ENCODE measurements at places on chromosomes 1 and 21. TPM values are rescaled to one million over a fixed set of nuclear protein-coding genes. Genes with fewer than 3 reads are reported as not detected.

The FH gene
- 200 TPM for total RNA-seq

The PLEKHN1 gene
- 1.2 TPM for total RNA-seq

The FALEC gene
- total RNA-seq = not detected

The ARID4B gene
- 18.0 TPM for total RNA-seq

The PPM1J gene
- 1.1 TPM for total RNA-seq

The HTR1D gene
- total RNA-seq = not detected

The KRTAP6-3 gene
- total RNA-seq = not detected

The PLPPR4 gene
- total RNA-seq = under 0.01 TPM

The CFHR3 gene
- not detected for total RNA-seq

The FCRL6 gene
- not detected for total RNA-seq

The PROK1 gene
- not detected for total RNA-seq

The PHLDA3 gene
- 32.5 TPM for total RNA-seq

The GPR37L1 gene
- not detected for total RNA-seq

The SMIM11 gene
- 15.1 TPM for total RNA-seq

The LRRC71 gene
- total RNA-seq = not detected

The CTTNBP2NL gene
- total RNA-seq = 14.7 TPM

The SH2D1B gene
- under 0.01 TPM for total RNA-seq

The OR10Z1 gene
- total RNA-seq = not detected

The CELA3A gene
- total RNA-seq = not detected

The UBXN10 gene
- total RNA-seq = under 0.01 TPM

The MXRA8 gene
- 243 TPM for total RNA-seq

The DYNLT5 gene
- 0.73 TPM for total RNA-seq

The FCRLA gene
- total RNA-seq = 1.8 TPM

The DPT gene
- total RNA-seq = not detected

The NT5C1A gene
- total RNA-seq = not detected

The DMRTA2 gene
- not detected for total RNA-seq

The UCK2 gene
- 78.3 TPM for total RNA-seq

The DEPDC1 gene
- 44.8 TPM for total RNA-seq

The AMPD1 gene
- total RNA-seq = not detected

The CFHR2 gene
- total RNA-seq = not detected

The DSCAM gene
- not detected for total RNA-seq

The POU2F1 gene
- total RNA-seq = 7.0 TPM

The IFFO2 gene
- total RNA-seq = 5.1 TPM

The S100A3 gene
- total RNA-seq = 22.0 TPM

The THEM5 gene
- not detected for total RNA-seq

The FTCD gene
- total RNA-seq = 0.37 TPM

The ADIPOR1 gene
- 72.4 TPM for total RNA-seq

The CFHR5 gene
- total RNA-seq = not detected

The MYBPH gene
- 0.39 TPM for total RNA-seq

The OR2T2 gene
- total RNA-seq = not detected

The FAM72D gene
- total RNA-seq = 2.2 TPM

The PM20D1 gene
- total RNA-seq = not detected

The ZNF362 gene
- total RNA-seq = 6.1 TPM

The CD5L gene
- not detected for total RNA-seq

The LHX8 gene
- not detected for total RNA-seq

The FCRL4 gene
- not detected for total RNA-seq

The NHLH1 gene
- total RNA-seq = 0.20 TPM

The AMY2A gene
- total RNA-seq = not detected

The EFNA1 gene
- total RNA-seq = 0.37 TPM

The FMN2 gene
- 15.4 TPM for total RNA-seq

The HPCAL4 gene
- not detected for total RNA-seq

The TTC24 gene
- not detected for total RNA-seq

The TTC39A gene
- total RNA-seq = 0.78 TPM

The F13B gene
- total RNA-seq = not detected

The MAGI3 gene
- total RNA-seq = 11.7 TPM

The RIMS3 gene
- under 0.01 TPM for total RNA-seq

The ZBTB40 gene
- total RNA-seq = 16.4 TPM

The SNX7 gene
- 38.5 TPM for total RNA-seq

The GOLPH3L gene
- total RNA-seq = 14.7 TPM
